ENCODE measurements at places on chromosomes 6 and 20. TPM values are rescaled to one million over a fixed set of nuclear protein-coding genes. Genes with fewer than 3 reads are reported as not detected.

GRCh38 chr6:138979365-138979764 is 8.7 kb downstream of the REPS1 start:
- H3K4me3 ChIP-seq = no peak overlapping the region
- H3K27ac ChIP-seq = no peak overlapping the region
- no peaks in the 10 kb centered on the region for H3K36me3 ChIP-seq
- H3K4me1 ChIP-seq = peaks cover 74% of the 10 kb centered on the region
- H3K27me3 ChIP-seq = no peaks in the 10 kb centered on the region
- no peak for DNase-seq

DNA sequence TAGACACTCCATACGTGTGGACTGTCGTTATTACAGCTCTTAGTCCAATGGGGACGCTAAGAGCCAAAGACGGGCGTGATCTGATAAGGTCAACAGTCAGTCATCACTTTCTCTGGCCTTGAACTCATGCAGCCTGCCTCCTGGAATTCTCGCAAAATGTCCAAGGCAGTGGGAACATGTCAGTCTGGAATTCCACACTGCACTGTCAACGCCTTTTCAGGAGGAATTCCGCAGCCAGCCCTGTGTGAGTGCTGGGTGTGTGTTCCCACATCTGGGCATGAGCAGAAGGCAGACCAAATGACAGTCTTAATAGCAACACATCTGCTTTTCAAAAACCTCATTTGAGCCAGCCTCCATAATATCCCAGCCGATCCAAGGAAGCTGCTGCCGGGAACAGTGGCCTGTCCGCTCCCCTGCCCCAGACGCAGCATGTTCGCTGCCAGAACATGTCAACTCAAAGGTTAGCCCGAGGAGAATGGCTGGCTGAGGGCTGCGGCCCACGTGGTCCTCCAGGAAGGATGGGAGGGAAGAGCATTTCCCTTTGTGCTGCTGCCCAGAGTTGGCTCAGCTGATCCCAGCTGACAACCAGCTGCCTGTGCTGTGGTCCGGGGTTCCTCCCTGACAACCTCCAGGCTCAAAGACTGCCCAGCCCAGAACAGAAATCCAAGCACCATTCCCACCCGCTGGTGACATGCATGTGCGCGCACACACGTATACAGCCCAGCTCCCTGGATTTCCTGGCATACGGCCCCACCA is 103.1 kb downstream of the SULF2 start:
- no peaks in the 10 kb centered on the region for H3K27me3 ChIP-seq
- H3K36me3 ChIP-seq = peaks cover 22% of the 10 kb centered on the region
- no peak overlapping the region for H3K27ac ChIP-seq
- H3K4me1 ChIP-seq = no peaks in the 10 kb centered on the region
- no peak overlapping the region for H3K4me3 ChIP-seq

DNA sequence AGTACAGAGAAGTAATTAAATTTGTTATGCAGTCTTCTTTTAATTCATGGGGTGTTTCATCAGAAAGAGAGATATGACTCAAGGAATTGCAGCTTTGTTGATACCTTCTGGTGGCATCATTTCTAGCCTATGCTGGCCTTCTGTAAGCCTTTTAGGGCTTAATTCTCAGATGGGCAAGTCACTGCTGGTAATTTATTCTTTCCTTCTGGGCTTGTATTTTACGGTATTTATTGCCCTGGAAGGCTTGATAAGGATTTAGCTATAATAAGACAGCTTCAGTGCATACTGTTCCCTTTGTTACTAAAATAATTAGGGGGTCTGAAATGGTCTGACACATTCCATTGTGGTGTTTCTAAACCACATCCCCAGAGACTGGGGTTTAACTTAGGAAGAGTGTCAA is 57.9 kb upstream of the EMILIN3 start:
- H3K4me1 ChIP-seq = peaks cover 24% of the 10 kb centered on the region
- no peak overlapping the region for H3K27ac ChIP-seq
- DNase-seq = no peak
- H3K36me3 ChIP-seq = peaks cover 33% of the 10 kb centered on the region
- H3K4me3 ChIP-seq = no peak overlapping the region

DNA sequence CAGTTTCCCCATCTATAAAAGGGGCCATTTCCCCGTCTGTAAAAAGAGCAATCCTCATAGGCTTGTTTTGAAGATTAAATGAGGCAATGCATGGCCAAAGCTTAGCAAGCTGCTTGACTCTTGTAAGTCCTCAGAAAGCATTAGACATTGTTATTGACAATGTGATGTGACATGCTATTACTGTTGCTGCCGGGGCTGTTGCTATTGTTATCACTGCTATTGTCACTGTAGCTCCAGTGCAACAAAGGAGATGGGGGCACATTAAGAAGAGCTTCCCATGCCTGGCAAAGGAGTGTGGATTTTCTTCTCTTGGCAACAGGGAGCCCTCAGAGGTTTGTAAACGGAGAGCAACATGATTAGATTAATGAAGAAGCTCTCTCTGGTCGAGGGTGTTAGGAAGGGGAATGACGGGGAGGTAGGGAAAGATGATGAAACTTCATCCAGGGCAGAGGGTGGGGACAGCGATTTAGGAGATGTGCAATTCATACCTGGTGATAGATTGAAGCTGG is 33.1 kb upstream of the FAM83D start:
- H3K27ac ChIP-seq = peak overlapping the region; percentile 31
- H3K27me3 ChIP-seq = peaks cover 43% of the 10 kb centered on the region
- H3K4me1 ChIP-seq = peaks cover 9% of the 10 kb centered on the region
- DNase-seq = no peak
- no peaks in the 10 kb centered on the region for H3K36me3 ChIP-seq

GRCh38 chr20:20369250-20370093 is 1.6 kb downstream of the INSM1 start:
- H3K27me3 ChIP-seq = peaks cover 100% of the 10 kb centered on the region
- H3K4me3 ChIP-seq = peak overlapping the region; percentile 32
- no peaks in the 10 kb centered on the region for H3K36me3 ChIP-seq
- peak; percentile 34 for DNase-seq
- H3K4me1 ChIP-seq = peaks cover 28% of the 10 kb centered on the region

DNA sequence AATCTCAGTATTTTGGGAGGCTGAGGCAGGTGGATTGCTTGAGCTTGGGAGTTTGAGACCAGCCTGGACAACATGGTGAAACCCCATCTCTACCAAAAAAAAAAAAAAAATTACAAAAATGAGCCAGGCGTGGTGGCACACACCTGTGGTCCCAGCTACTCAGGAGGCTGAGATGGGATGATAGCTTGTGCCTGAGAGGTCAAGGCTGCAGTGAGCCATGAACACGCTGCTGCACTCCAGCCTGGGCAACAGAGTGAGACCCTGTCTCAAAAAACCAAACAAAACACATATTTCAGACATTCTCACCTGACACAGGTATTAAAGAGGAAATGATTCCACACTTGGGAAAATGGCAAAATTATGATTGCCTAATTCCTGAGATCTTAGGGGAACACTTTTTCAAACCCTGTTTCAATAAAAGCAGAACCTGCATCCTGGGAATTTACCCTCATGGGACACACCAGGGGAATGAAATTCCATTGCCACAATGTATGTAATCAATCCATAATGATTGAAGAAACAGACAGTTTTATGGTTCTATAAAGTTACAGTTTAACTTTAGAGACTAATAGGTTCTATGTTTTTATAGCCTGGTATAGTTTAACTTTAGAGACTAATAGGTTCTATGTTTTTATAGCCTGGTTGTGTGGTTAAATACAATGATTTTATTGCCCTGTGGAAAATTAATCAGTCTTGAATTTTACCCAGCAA is 29.6 kb upstream of the DNAAF9 start:
- no peaks in the 10 kb centered on the region for H3K4me1 ChIP-seq
- H3K4me3 ChIP-seq = no peak overlapping the region
- no peaks in the 10 kb centered on the region for H3K36me3 ChIP-seq
- no peaks in the 10 kb centered on the region for H3K27me3 ChIP-seq
- DNase-seq = no peak
- no peak overlapping the region for H3K27ac ChIP-seq

DNA sequence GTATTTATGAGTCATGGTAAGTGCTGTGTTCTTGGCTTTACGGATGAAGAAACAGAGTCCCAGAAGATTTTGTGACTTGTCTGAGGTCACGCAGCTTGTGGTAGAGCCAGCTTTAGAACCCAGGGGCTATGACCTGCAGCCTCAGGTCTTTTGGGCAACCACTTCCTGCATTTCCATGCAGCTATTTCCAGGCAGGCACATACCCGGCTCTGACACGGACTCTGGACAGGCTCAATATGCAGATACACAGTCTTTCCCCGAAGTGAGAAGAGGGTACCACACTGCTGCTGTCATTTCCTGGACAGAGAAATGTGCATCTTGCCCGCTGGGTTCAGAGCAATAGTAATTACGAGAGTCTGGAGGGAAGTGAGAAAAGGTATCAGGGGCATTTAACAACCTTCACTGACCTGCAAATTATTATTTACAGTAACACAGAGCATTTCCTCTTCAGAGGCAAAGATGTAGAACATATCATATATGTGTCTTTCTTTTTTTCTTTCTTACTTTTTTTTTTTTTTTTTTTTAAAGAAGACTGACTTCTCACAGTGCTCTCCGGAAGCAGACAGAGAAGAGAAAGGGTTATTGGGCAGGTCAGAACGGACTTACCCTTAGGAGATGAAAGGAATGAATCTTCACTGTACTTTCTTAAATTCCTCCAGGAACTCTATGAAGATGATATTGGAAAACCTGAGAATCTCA is 185.1 kb downstream of the CLIC5 start:
- H3K4me3 ChIP-seq = no peak overlapping the region
- DNase-seq = no peak
- no peaks in the 10 kb centered on the region for H3K36me3 ChIP-seq
- H3K27ac ChIP-seq = no peak overlapping the region
- no peaks in the 10 kb centered on the region for H3K27me3 ChIP-seq

DNA sequence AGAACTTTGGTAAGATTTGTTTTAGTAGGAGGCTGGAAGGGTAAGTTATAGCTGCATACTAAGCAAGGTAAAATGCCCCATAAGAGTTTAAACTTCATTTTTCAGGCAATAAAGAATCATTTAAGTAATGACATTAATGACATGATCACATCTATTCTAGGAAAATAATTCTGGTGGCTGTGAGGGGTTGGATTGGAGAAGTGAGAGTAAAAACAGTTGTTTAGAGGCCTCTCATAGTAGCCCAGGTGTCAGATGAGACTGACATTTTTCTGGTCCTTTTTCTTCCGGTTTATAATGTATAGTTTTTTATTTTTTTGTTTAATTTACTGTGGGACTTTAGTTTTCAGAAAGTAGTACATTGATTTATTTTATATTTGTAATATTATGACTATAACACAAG is 40.8 kb downstream of the ITCH start:
- H3K4me3 ChIP-seq = no peak overlapping the region
- no peaks in the 10 kb centered on the region for H3K27me3 ChIP-seq
- peaks cover 19% of the 10 kb centered on the region for H3K4me1 ChIP-seq
- H3K36me3 ChIP-seq = peaks cover 21% of the 10 kb centered on the region

- no peak for DNase-seq
- H3K27ac ChIP-seq = no peak overlapping the region
- no peaks in the 10 kb centered on the region for H3K4me1 ChIP-seq
- no peaks in the 10 kb centered on the region for H3K27me3 ChIP-seq
- H3K36me3 ChIP-seq = peaks cover 62% of the 10 kb centered on the region
Measured at GRCh38 chr20:1927217-1927616, 32.0 kb downstream of the SIRPA start.

GRCh38 chr6:152368751-152369624 is 268.2 kb downstream of the SYNE1 start:
- no peaks in the 10 kb centered on the region for H3K27me3 ChIP-seq
- no peaks in the 10 kb centered on the region for H3K4me1 ChIP-seq
- H3K4me3 ChIP-seq = no peak overlapping the region

GRCh38 chr6:40194447-40195170 is 260.3 kb upstream of the MOCS1 start:
- no peak overlapping the region for H3K4me3 ChIP-seq
- DNase-seq = peak; percentile 9
- no peaks in the 10 kb centered on the region for H3K4me1 ChIP-seq
- H3K36me3 ChIP-seq = no peaks in the 10 kb centered on the region
- H3K27me3 ChIP-seq = no peaks in the 10 kb centered on the region

DNA sequence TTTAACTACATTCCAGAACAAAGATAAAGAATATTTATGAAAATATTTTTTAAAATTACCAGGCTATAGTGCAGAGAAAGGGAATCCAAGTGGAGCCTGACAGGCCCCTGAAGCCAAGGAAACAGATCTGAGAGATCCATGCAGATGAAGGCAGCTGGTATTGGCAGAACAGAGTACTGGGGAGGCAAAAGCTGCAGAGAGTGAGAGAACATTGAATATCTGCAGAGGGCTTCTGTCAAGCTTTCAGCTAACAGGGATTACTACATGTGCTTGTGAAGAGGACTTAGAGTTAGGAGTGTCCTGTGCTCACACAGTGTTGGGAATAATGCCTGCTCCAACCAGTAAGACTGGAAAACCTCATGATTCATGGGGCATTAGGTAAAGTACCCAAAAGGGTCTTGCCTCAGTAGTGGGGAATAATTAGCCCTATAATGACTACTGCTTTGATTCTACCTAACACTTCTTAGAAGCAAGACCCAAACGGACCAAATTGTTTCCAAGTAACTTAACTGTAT is 657.2 kb downstream of the DHX35 start:
- DNase-seq = no peak
- no peaks in the 10 kb centered on the region for H3K27me3 ChIP-seq
- no peak overlapping the region for H3K4me3 ChIP-seq
- H3K27ac ChIP-seq = no peak overlapping the region
- H3K36me3 ChIP-seq = no peaks in the 10 kb centered on the region
- no peaks in the 10 kb centered on the region for H3K4me1 ChIP-seq

DNA sequence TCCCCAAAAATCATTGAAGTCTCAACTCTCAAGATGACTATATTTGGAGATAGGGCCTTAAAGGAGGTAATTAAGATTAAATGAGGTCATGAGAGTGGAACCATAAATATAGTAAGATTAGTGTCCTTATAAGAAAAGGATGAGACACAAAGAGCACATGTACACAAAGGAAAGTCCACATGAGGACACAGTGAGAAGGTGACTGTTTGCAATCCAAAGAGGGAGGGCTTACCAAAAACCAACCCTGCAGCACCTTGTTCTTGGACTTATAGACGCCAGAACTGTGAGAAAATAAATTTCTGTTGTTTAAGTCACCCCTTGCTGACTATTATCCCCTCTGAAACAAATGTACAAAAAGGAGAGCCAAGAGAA is 150.4 kb upstream of the SMLR1 start:
- no peak for DNase-seq
- no peaks in the 10 kb centered on the region for H3K27me3 ChIP-seq
- H3K4me3 ChIP-seq = no peak overlapping the region
- no peaks in the 10 kb centered on the region for H3K36me3 ChIP-seq
- H3K4me1 ChIP-seq = peaks cover 15% of the 10 kb centered on the region
- no peak overlapping the region for H3K27ac ChIP-seq

The PDE7B gene
- total RNA-seq = 10.3 TPM

The DEFB116 gene
- total RNA-seq = not detected

The LST1 gene
- total RNA-seq = not detected

The PAX1 gene
- not detected for total RNA-seq

The PPIL1 gene
- 11.2 TPM for total RNA-seq

The SLC2A10 gene
- total RNA-seq = 52.7 TPM

The MRPS18B gene
- 54.8 TPM for total RNA-seq

The PDYN gene
- total RNA-seq = not detected
